IMR-90 (cell line): ENCODE measurements at places on chromosomes 16 and 17. TPM values are rescaled to one million over a fixed set of nuclear protein-coding genes. Genes with fewer than 3 reads are reported as not detected.

Gene KRT34
- total RNA-seq: 3.6 and 3.9 TPM in 2 replicates

Gene DRC7
- total RNA-seq: not detected in 2 replicates

Gene GUCY2D
- total RNA-seq: not detected in 2 replicates

Gene FSCN2
- 0.18 and 0.28 TPM in 2 replicates for total RNA-seq

Gene INCA1
- total RNA-seq: under 0.01 and 0.18 TPM in 2 replicates

Gene MEOX1
- total RNA-seq: 0.72 and 0.83 TPM in 2 replicates

GRCh38 chr16:84950906-84951305 is 60.4 kb downstream of the ZDHHC7 start:
- no peak for DNase-seq

GRCh38 chr17:75228847-75229246 is 23.4 kb downstream of the NUP85 start:
- no peak for DNase-seq

GRCh38 chr16:81714583-81714982 is 64.5 kb upstream of the PLCG2 start:
- DNase-seq: no peak

DNA sequence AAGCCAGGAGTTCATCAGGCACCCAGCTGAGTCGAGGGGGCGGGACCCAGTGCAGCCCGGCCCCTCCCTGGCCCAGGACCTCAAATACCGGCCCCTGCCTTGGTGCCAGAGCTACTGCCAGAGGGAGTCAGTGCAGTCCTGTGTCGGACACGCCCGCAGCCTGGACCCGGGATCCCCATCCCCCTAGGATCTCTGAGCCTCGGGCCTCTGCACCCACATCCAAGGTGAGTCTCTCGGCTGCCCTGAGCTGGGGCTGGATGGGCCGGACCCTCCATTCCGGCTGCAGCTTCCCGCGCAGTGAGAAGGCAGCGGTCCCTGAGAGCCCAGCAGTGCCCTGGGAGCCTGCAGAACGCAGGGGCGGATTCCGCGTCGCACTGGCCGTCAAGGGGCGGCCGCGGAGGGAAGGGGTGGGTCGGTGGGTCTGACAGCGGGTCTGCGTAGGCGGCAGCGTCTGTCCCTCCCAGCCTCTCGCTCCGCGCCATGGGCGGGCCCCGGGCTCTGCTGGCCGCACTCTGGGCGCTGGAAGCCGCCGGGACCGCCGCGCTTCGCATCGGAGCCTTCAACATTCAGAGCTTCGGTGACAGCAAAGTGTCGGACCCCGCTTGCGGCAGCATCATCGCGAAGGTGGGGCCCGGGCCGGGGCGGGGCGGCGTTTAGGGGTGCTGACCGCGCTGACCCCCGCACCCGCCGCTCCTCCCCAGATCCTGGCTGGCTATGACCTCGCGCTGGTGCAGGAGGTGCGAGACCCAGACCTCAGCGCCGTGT is at the start of gene DNASE1L2:
Gene DNASE1L2, plus strand, starts transcription at position 108 of the 765 bp plus-strand sequence. Its CDS starts 373 bp downstream, at position 481.
- DNase-seq: no peak

GRCh38 chr16:17228048-17228707 is 242.6 kb downstream of the XYLT1 start:
- DNase-seq: no peak

DNA sequence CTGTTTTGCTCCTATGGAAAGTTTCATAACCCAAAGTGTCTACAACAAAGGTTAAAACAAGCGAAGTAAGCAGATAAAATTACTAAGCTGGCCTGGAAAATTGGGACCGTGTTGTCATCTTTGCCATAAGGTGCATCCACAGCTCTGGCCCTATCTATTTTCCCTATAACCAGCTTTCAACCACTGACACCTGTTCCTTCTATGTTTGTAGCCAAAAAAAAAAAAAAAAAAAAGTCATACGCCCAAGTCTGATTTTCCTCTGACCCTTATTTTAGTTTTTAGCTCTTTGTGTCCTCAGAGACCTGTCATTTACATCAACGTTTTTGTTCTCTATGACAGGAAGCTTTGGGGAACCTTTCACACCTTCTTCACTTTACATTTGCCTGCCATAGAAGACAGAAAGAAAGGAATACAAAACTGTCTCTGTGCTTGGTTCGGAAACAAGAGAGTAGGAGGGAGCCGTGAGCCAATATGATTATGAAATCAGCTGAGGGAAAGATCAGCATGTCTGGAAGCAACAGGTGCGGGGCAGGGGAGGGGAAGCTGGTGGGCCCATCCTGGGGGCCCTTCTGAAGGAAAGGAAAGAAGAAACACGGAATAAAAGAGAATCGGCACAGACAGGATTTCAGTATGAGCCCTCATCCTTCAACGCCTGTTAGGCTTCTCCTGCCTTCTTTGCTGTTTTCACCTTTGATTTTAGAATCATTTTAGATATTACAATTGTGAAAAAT is 8.5 kb downstream of the HS3ST3A1 start:
- no peak for DNase-seq

- no peak for DNase-seq
Measured at GRCh38 chr16:84368308-84368996, at the start of gene ATP2C2. Gene ATP2C2 (plus strand): TSS chr16:84368538. CDS start chr16:84368616, 78 bp downstream.
